Endothelial cell of umbilical vein (primary cell): ENCODE measurements at places on chromosomes 13 and 19. TPM values are rescaled to one million over a fixed set of nuclear protein-coding genes. Genes with fewer than 3 reads are reported as not detected.

The CACNG8 gene
- 0.11 and 0.18 TPM in 2 replicates for polyA plus RNA-seq

The NTF4 gene
- polyA plus RNA-seq: not detected in 2 replicates

GRCh38 chr19:3109491-3109890 is 15.3 kb downstream of the GNA11 start:
- no peak for DNase-seq

DNA sequence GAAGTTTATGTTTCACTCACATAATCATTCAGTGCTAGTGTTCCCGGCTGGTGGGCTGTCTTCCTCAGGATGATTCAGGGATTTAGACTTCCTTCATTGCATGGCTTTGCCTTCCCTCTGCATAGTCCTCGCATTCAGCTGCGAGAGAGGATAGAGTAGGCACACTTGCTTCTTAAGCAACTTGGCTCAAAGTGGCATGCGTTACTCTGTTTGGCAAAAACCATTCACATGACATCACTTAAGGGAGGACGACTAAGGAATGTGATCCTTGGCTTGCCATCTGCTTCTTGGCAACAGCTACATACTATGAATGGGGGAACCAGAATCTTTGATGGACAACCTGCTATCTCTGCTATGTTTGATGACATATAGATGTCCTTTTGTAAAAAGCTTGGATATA is 359.3 kb downstream of the TDRD3 start:
- peak; percentile 32 for DNase-seq

The ADGRE1 gene
- polyA plus RNA-seq: not detected in 2 replicates

The KHSRP gene
- 98.0 and 98.3 TPM in 2 replicates for polyA plus RNA-seq

GRCh38 chr19:46206682-46207081 is 22.9 kb upstream of the IGFL1 start:
- DNase-seq: no peak

DNA sequence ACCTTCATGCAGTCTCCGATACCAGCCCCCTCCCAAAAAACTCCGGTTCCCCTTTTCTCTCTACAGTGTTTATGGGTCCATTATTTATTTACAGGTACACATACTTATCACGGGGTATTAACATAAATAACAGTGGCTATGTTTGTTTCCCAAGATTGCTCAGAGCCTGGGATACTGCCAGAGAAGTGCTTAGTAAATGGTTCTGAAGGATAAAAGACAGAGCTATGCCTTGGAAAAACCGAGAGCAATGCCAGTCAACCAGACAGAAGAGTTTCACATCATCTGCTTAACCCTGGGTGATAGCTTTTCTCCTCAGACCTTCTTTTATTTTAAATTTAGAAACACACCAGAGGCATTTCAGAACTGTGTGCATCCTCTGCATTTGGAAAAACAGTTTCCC is 61.3 kb downstream of the NUFIP1 start:
- DNase-seq: no peak

- peak; percentile 52 for DNase-seq
These were observed 3.6 kb downstream of the CD37 start for GRCh38 chr19:49338691-49339300.

GRCh38 chr13:26253262-26253786 is 605 bp upstream of the CDK8 start:
- no peak for DNase-seq
